ENCODE measurements at places on chromosomes 16 and 17. TPM values are rescaled to one million over a fixed set of nuclear protein-coding genes. Genes with fewer than 3 reads are reported as not detected.

Gene CCDC154
- under 0.01 TPM for total RNA-seq

Gene KRT28
- not detected for total RNA-seq

Gene TMEM204
- total RNA-seq = 15.0 TPM

Gene TMC6
- total RNA-seq = 35.1 TPM

Gene C17orf50
- not detected for total RNA-seq

Gene ALOX15B
- not detected for total RNA-seq

Gene CBX2
- total RNA-seq = 8.2 TPM

Gene SPIRE2
- total RNA-seq = 0.91 TPM

Gene DYNLRB2
- not detected for total RNA-seq

Gene ABAT
- 1.3 TPM for total RNA-seq

Gene RHBDF1
- 19.5 TPM for total RNA-seq

Gene LRRC59
- 216 TPM for total RNA-seq

Gene AXIN2
- total RNA-seq = 2.3 TPM

Gene CTDNEP1
- total RNA-seq = 14.1 TPM

Gene TEKT3
- under 0.01 TPM for total RNA-seq

Gene BAIAP3
- 0.32 TPM for total RNA-seq

Gene TEX14
- under 0.01 TPM for total RNA-seq

Gene THRA
- total RNA-seq = 11.7 TPM

Gene KRTAP16-1
- total RNA-seq = not detected

Gene HS3ST3A1
- total RNA-seq = 0.32 TPM

Gene CDR2
- total RNA-seq = 48.8 TPM

Gene GAS7
- total RNA-seq = 0.32 TPM

Gene NOG
- total RNA-seq = 1.6 TPM

Gene KRT27
- total RNA-seq = not detected

Gene PIMREG
- total RNA-seq = 26.0 TPM

Gene WRAP53
- 10.1 TPM for total RNA-seq

Gene TBC1D28
- total RNA-seq = not detected

Gene KCNJ12
- total RNA-seq = 0.61 TPM

Gene NOD2
- total RNA-seq = 0.30 TPM

Gene KRT40
- total RNA-seq = not detected

Gene LRRC36
- total RNA-seq = 2.3 TPM

Gene HOXB8
- 3.6 TPM for total RNA-seq

Gene KRT12
- not detected for total RNA-seq

Gene COPZ2
- 9.3 TPM for total RNA-seq

Gene KRTAP4-6
- not detected for total RNA-seq

Gene CFAP97D1
- not detected for total RNA-seq

Gene ANKS4B
- total RNA-seq = not detected

Gene DNASE1L2
- 0.97 TPM for total RNA-seq

Gene TBC1D3G
- total RNA-seq = not detected

Gene ZNF205
- total RNA-seq = 29.9 TPM

Gene KRTAP17-1
- total RNA-seq = not detected

Gene RASD1
- 6.8 TPM for total RNA-seq

Gene KRTAP1-1
- total RNA-seq = not detected

Gene ATAD5
- total RNA-seq = 3.6 TPM

Gene CHD9
- total RNA-seq = 57.6 TPM

Gene RRAD
- total RNA-seq = 0.65 TPM

Gene CXCL16
- total RNA-seq = 0.32 TPM

Gene SLFN14
- not detected for total RNA-seq

Gene CPNE7
- total RNA-seq = 3.2 TPM

Gene CCDC144A
- 5.5 TPM for total RNA-seq

Gene RND2
- total RNA-seq = under 0.01 TPM

Gene KCNH6
- total RNA-seq = under 0.01 TPM

Gene ADAD2
- total RNA-seq = not detected

Gene FAM222B
- 4.2 TPM for total RNA-seq

Gene CORO7
- 32.7 TPM for total RNA-seq

Gene KRTAP4-9
- total RNA-seq = not detected

Gene CLEC19A
- total RNA-seq = not detected

Gene CBFA2T3
- total RNA-seq = not detected
